ENCODE measurements at places on chromosomes 5 and 9.

DNA sequence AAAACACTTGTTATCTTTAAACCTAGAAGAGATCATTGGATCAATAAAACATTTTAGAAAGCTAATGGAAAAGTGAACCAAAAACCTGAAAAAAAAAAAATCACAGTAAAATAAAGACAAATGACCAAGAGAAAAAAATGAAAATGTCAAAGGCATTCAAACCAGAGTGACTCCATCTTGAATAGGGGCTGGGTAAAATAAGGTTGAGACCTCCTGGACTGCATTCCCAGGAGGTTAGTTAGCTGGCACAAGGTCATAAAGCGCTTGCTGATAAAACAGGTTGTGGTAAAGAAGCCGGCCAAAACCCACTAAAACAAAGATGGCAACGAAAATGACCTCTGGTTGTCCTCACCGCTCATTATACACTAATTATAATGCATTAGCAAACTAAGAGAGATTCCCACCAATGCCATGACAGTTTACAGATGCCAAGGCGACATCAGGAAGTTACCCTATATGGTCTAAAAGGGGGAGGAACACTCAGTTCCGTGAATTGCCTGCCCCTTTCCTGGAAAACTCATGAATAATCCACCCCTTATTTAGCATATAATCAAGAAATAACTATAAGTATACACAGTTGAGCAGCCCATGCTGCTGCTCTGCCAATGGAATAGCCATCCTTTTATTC is 116.7 kb upstream of the NEK6 start:
- DNase-seq: no peak

DNA sequence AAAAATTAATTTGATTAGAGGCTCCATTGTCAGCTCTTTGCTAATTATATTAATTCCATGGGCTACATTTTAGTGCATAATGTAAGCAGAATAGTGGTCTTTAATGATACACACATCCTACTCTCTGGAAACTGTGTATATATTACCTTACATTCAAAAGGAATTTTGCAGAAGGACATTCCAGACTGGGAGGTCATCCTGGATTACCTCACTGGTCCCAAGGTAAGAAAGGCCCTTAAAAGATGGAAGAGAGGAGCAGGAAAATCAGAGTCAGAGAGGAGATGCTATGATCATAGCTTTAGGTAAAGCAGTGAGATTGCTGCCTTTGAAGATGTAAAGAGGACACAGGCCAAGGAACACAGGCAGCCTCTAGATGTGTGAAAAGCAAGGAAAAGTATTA is 1180.8 kb downstream of the CDH12 start:
- DNase-seq: no peak

DNA sequence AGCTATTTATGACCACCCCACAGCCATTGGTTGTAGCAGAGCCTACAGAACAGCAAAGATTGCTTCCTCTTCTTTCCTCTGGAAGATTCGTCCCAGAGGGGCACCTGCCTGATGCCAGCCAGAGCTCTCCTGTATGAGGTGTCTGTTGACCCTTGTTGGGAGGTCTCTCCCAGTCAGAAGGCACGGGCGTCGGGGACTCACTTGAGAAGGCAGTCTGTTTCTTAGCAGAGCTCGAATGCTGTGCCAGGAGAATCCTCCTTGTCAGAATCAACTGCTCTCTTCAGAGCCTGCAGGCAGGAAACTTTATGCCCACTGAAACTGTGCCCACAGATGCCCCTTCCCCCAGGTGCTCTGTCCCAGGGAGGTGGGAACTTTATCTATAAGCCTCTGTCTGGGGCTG is 479.5 kb upstream of the IZUMO3 start:
- no peak for DNase-seq

DNA sequence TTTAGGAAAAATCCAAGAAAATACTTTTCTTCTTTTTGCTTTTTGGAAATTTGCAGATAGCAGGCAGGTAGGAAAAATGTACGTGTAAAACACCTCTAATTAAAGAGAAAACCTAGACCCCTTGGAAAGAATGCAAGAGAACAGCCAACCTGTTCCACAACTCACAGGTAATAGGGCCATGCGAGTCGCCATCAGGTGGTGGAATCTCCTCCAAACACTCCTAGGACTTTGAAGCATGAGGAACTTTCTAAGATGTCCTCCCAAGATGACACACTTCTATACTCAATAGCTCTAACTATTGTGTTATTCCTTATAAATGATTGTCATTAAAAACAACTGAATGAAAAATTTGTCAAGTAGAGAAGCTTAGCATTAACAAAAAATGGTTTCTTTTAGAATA is 174.0 kb downstream of the TMC1 start:
- DNase-seq: no peak

DNA sequence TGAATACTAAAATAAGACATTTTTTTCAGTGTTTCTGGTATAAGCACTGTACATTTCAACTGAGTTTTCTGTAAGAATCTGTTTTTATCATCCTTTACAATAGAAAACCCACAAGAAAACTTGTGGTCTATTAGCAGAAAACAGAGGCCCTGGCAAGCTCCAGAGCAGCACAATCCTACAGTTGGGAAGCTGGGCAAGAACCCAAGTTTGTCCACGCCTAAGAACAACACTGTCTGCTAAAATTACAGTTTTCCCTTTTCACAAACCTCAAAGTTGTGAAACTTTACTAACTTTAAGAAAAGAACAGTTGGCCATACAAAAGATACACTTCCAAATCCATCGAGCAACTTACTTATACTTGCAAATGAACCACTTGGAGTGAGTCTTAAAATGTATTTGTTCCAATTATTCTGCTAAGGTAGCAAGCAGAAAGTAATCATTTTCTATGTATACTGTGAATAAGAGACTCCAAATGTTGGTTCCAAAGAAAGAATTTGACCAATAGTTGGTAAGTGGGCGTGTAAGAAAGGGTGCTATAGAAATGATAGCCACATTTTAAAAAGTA is 982.0 kb upstream of the ARRDC3 start:
- DNase-seq: no peak

GRCh38 chr5:172901012-172901780 is 58.0 kb upstream of the RPL26L1 start:
- DNase-seq: no peak

- peak; percentile 54 for DNase-seq
These were observed at the start of gene REEP2 for GRCh38 chr5:138438724-138439476. Gene REEP2, plus strand, starts transcription at chr5:138439057. Its CDS starts 152 bp downstream, at chr5:138439209.

- DNase-seq: no peak
These were observed 66.5 kb downstream of the NDFIP1 start for GRCh38 chr5:142175039-142175438.

GRCh38 chr9:3497401-3497800 is 28.4 kb downstream of the RFX3 start:
- no peak for DNase-seq

DNA sequence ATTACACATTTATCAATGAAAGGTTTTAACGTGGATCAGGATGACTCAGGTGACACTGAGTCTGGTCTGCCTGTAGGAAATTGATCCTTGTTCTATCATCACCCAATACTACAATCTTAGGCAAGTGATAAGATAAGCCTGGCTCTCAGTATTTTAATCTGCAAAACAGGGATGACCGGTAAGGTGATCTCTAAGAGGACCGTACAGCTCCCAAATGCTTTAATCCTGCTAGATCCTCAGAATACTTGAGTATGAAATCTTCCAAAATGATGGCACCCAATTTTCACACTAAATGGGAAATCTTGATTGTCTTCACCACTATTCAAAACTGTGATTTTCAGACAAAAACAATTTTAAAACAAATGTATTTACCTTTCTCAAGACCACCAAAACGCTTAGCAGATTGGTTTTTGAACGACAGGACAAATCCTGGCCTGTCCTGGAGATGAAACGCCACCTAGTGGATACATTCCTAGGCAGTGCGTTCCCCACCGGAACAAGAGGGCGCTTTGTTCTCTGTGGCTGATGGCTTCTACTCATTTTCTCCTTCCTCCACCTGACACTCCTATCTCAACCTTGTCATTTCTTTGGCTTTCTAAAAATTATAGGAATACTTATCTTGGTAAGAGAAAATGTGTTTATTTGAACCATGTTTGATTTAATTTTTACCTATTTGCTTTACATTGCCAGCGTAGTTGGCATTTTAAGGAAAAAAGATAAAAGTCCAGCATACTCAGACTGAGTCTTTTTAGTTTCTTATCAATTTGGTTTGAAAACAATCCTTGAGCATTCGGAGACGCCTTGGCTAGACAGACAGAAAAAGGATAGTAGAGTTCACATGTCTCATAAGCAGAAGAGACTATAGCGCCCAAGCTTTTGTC is 41.2 kb upstream of the VCAN start:
- peak; percentile 8 for DNase-seq

DNA sequence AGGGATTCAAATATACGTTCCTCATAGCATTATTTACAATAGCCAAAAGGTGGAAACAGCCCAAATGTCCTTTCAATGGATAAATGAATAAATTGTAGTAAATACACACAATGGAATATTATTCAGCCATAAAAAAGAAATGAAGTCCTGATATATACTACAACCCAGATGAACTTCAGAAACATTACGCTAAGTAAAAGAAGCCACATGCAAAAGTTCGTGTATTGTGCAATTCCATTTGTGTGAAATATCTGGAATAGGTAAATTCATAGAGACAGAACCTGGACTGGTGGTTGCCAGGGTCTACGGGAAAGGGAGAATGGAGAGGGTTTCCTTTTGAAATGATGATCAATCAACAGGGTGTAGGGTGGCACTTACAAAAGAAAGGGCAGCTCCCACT is 12.5 kb upstream of the ARSI start:
- no peak for DNase-seq

- no peak for DNase-seq
These were observed 452.8 kb upstream of the MPDZ start for GRCh38 chr9:13732290-13732689.

DNA sequence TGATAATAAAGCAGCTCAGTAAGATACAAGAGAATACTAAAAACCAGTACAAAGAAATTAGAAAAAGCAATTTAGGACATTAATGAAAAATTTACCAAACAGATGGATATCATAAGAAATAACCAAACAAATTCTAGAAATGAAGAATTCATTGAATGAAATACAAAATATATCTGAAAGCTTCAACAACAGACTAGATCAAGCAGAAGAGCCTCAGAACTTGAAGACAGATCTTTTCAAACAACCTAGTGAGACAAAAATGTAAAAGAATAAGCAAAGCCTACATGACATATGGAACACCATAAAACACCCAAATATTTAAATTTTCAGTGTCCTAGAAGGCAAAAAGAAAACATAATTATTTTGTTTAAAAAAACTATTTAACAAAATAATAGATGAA is 66.9 kb downstream of the SKIC3 start:
- DNase-seq: no peak
